ENCODE measurements at places on chromosomes 3 and 15.

DNA sequence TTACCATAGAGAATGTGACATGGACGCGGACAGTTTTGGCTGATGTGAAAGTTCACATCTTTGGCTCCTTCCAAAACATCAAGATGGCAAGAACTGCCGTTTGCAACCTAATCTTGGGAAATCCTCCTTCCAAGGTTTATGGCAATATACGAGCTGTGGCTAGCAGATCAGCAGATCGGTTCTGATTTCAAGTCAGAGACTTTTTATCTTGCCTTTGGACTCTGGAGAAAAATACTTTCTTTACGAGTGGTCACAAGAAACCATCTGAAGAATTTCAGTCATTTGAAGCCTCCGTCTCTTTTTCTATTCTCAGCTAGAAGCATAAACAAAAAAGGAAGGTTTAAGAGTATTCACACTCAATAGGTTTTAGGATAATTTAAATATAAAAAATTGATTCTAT, 153.5 kb upstream of the MEIS2 start:
- DNase-seq = no peak

- no peak for DNase-seq
Measured at GRCh38 chr3:34360713-34361112, 562.3 kb downstream of the PDCD6IP start.

GRCh38 chr3:160886421-160886820, 130.4 kb downstream of the PPM1L start:
- DNase-seq = no peak

DNA sequence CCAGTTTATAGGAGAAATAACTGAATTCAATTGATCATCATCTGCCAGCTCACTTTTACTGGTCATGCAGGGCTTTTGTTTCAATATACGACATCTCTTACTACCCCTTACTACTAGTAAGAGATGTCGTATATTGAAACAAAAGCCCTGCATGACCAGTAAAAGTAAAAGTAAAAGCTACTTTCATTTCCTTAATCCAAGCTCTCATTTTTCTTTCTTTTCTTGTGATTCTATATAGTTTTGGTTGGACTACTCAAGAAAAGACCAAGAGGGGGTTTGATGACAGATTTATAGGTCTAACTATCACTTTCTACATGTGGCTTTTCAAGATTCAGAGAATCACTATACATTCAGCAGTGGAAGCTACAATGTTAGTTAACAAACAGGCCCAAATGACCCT, 1237.3 kb downstream of the ROBO2 start:
- no peak for DNase-seq

DNA sequence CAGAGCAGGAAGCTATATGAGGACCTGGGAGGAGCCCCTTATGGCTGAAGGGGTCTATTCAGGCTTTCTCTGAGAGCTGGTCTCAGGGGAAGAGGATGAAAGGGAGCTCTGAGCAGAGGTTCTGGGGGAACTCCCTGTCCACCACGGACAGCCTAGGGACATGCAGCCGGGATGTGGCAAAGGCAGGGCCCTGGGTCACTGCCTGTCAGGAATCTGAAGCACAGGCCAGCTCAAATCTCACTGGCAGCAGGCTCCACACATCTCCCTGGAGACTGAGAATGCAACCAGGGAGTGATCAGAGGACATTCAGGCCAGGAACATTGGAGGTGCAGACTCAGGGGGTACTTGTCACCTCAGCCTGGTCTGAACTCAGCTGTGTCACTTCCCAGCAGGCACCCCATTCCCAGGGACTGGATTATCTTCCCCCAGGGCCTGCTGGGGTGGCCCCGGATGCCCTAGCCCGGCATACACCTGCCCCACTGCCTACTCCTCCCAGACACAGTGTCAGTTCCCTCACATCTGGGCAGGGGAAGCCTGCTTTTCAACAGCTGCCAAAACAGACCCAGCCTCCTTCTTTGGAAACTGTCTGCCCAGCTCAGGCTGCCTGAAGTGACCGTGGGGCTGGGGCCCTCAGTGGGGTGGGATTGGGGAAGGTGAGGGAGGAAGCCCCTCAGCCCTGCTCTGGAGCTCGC, 18.3 kb upstream of the SEMA3F start:
- DNase-seq = no peak

DNA sequence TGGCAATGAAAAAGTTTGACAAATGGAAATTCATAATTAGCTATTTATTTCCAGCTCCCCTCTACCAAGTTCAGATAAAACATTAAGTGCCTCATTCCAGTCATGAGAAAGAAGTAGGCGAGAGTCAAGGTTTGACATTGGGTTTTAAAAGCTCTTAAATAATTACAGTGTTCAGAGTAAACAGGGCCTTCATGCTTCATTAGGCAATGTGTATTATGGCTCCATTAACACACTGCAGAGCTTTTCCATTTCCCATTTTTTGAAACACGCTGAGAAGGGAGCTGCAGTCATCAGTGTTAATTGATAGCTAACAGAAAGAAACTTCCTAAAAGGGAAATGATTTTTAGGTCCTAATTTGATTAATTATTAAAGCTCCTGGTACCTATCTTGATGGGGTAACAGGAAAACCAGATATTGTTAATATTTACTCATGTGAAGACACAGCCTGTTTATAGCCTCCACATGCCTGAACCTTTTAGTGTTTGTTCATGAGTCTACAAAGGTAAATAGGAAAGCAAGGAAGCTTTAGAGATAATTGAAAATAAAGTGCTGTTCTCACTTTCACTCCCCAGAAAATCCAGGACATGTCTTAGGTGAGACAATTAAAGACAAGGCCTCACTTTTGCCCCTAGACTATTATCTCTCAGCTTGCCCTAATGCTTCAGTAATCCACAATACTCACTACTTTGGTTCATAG, 28.7 kb downstream of the SST start:
- no peak for DNase-seq

DNA sequence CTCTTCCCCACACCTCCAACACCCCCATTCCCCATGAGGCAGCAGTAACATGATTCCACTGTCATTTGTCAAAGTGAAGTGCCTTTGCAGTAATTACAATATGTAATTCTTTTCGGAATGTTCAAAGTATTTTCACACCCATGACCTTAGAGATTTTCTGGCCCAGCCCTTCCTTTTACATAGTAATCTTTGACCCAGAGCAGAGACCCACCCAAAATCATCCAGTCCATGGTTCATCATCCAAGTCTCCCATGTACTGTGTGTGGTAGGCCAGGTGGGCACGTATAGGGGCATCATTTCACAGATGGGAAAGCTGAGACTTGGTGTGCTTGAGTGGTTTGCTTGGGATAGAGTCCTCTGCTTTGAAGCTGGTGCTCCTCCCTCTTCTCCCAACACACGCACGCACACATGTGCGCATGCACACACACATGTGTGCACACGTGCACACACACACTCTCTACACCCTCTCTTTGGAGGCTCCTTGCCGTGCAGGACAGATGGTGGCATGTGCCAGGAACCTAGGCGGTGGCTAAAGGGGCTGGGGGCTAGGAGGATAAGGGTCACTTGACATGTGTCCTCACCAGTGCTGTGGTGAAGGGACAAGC, 284.7 kb upstream of the ROPN1 start:
- no peak for DNase-seq
